Stimulated activated CD4-positive, alpha-beta T cell treated with anti-CD3 and anti-CD28 coated beads, Interleukin-15, amount 100 ng/mL, for 1 hour (primary cell): ENCODE measurements at places on chromosomes 3 and 15.

GRCh38 chr3:83496462-83496861 lies 1462.3 kb upstream of the CADM2 start:
- DNase-seq, result no peak

GRCh38 chr3:128734523-128735189 lies 8.7 kb downstream of the RAB7A start:
- DNase-seq, result no peak

DNA sequence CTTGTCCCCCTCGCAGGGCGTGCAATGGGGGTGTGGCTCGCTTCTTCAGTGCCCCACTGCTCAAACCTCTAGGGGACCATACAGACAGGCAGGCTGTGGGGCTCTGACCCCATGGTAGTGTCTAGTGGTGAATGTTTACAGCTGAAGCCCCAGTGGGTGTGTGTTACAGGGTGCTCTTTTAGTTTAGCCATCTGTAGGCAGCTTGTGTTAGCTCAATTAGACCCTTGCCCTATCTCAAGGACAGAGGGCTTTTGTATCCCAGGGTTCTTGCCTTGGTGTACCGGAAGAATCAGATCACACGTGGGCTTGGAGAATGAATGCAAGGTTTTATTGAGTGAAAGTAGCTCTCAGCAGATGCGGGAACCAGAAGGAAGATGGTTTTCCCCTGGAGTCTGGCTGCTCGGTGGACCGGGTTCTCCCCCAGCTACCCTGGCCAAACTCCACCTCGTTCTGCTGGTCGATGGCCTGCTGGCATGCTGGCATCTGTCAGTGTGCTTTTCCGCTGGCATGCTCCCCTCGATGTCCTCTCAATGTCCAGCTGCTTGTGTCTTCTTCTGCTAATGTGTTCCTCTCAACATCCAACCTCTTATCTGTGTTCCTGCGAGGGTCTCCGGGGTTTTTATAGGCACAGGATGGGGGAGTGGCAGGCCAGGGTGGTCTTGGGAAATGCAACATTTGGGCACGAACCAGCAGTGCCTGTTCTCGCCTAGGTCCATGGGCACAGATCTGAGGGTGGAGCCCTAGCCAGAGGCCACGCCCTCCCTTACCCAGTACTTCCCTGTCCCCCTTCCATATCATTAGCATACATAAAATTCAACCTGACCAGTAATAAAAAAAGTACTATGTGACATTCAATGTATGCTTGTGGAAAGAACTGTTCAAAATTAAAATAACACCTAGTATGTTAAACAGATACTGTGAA lies 6.6 kb downstream of the SPCS1 start:
- no peak for DNase-seq

- DNase-seq, result no peak
Observed at GRCh38 chr3:33377489-33377888, 62.7 kb downstream of the UBP1 start.

DNA sequence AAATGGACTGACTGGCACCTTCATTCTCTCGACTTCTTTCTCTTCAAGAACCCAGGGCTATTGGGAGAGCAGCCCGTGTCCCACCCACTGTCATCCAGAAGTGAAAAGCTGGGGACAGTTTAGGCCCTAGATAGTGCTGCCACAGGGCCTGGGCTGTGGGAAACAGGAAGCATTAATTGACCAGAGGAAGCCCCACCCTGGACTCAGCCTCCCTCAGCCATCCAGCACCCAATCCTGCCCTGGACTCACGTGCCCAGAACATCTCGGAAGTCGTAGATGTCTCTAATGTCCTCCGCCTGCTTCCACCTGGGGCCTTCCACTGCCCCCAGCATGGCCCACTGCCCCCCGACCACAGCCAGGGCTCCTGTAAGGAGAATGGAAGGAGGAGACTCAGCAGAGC lies 2.3 kb downstream of the CAMK1 start:
- no peak for DNase-seq

- DNase-seq, result no peak
Observed at GRCh38 chr3:133935843-133936769, 40.4 kb upstream of the RAB6B start.

GRCh38 chr3:189710620-189711402 lies 79.6 kb downstream of the TP63 start:
- no peak for DNase-seq

- DNase-seq, result no peak
Observed at GRCh38 chr3:17848102-17848501, 105.7 kb upstream of the TBC1D5 start.

- no peak for DNase-seq
Observed at GRCh38 chr15:59165726-59166125, 40.9 kb upstream of the LDHAL6B start.

- DNase-seq, result no peak
Observed at GRCh38 chr15:37715101-37715500, 219.3 kb upstream of the TMCO5A start.

- no peak for DNase-seq
Observed at GRCh38 chr15:39573287-39573686, 7.6 kb upstream of the THBS1 start.

GRCh38 chr3:180401226-180401625 lies 200.7 kb upstream of the TTC14 start:
- DNase-seq, result no peak

DNA sequence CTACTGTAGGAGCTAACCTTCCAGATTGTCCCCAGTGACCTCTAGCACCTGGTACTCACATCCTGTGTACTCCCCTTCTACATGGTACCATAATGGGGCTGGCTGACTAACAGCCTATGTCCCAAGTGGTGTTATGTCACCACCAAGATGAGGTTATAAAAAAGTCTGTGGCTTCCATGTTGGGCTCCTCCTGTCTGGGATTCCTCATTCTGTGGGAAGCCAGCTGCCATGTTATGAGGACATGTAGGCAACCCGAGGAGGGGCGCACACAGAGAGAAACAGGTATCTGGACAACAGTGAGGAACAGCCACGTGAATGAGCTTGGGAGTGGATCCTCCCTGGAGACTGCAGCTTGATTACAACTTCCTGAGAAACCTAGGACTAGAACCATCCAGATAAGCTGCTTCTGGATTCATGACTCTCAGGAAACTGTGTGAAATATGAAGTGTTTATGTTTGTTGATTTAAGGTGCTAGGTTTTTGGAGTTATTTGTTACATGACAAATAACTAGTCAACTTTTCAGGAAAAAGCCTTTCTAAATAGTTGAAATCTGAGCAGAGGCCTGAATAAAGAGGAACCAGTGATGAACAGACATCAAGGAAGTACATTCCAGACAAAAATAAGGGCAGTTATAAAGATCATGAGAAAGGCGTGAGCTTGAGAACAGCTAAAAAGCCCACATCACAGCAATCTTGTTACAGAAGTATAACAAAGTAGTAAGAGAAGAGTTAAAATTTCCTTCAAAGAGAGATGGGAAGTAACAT lies 21.7 kb downstream of the GOLIM4 start:
- no peak for DNase-seq

DNA sequence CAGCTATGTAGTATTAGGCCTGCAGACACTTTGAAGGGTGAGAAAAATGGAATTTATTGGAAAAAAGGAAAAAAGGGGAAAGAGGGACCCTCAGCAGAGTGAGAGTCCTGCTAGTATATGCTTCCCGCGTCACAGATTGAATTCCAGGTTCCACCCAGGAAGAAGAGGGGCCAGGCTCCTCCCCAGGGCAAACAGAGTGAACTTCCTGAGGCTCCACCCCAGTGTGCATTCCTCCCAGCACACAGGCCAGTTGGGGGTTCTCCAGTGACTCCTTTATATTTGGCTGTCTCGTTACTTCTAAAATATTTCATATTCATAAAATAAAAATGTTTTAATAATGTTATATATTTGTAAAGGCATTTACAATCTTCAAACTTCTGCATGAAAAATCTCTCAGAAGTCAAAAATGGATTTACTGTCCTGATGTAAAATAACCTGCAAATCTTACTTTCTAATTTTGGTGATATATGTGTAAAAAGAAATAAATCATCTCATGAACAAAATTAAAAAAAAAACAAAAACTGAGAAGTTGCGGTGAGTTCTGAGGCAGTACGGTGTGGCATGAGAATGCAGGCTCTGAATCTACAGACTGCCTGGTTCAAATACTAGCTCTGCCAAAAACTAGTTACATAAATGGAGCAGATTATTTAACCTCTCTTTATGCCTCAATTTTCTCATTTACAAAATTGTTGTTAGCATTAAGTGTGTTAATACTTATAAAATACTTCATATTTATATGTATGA lies 175.8 kb upstream of the P2RY1 start:
- no peak for DNase-seq

DNA sequence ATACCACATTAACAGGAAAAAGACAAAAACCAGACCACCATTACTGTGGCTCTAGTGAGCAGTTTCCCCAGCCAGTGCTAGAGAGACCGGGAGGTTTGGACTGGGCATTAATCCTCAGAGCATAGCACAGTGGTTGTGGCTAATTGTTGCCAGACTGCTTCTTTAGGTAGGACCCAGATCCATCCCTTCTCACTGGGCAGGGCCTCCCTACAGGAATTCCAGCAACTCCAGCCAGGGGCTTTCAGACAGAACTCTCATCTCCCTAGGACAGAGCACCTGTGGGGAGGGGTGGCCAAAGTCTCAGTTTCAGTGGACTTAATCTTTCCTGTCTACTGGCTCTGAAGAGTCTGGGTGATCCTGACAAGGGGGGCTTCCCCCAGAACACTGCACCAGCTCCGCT lies 759.6 kb downstream of the SQOR start:
- DNase-seq, result no peak

DNA sequence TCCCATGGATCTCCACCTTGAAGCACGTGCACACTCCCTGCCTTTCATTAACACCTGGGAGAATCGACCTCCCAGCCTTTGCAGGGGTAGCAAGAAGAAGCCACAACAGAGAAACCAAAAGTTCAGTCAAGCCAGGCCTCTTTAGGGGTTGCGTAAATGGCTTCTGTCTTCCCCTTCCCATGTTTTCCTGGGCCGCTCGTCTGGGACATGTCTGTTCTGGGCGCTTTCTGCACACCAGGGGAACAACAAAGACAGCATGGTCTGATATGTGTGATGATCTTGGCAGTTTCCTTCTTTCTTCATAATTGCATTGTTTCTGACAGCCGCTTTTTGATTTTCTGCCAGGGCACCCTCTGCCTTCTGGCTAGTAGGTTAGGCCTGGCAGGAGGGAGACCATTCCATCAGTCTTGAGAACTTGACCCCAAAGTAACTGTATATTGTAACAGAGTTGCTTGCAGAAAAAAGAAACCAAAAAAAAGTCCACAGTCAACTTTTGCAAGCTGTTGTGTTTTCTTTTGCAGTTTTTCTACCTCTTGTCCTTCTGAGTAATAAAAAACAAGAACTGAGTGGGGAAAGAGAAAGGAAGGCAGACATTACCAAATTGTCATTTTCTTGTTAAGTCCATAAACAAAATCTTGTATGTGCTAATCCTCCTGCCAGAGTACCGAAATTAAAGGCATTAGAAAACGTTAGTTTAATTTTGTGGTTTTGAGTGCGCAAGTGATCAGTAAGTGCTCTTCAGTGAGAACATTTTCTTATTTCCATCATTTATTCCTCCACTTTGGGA lies 56.0 kb upstream of the FURIN start:
- DNase-seq, result no peak

- no peak for DNase-seq
Observed at GRCh38 chr3:98954791-98955604, 53.5 kb upstream of the DCBLD2 start.

GRCh38 chr3:126349611-126350501 lies 7.4 kb downstream of the KLF15 start:
- DNase-seq, result peak; percentile 0

- no peak for DNase-seq
Observed at GRCh38 chr3:22506871-22507270, 696.3 kb upstream of the UBE2E2 start.

DNA sequence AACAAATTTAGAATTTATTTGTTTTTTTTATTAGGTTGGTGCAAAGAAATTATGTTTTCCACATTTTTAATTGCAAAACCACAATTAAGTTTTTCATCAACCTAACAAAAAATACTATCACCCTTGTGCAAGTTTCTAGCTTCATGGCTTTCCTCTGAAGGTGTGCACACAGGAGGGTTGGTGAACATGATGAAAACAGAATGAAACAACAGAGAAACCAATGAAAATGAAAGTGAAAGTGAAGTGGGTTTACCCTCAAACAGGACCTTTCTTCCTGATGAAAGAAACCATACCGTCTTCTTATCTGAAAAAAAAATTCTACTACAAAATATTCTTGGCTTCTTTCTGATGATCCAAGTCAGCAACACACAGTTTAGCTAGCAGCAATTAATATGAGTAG lies 71.9 kb upstream of the FEZF2 start:
- DNase-seq, result no peak

GRCh38 chr3:158808697-158809096 lies 6.8 kb downstream of the MFSD1 start:
- no peak for DNase-seq

- DNase-seq, result no peak
Observed at GRCh38 chr3:124812291-124813265, 74.6 kb downstream of the ITGB5 start.

DNA sequence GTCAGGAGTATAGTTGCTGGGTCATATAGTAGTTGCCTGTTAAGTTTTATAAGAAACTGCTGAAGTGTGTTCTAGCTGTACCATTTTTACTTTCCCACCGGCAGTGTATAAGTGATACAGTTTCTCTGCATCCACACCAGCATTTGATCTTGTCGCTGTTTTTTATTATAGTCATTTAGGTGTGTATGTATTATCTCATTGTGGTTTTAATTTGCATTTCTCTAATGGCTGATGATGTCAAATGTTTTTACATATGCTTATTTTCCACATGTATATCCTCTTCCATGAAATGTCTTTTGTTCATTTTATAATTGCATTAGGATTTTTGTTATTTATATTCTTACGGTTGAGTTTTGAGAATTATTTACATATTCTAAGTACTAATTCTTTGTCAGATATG lies 254.3 kb downstream of the CLSTN2 start:
- DNase-seq, result no peak

DNA sequence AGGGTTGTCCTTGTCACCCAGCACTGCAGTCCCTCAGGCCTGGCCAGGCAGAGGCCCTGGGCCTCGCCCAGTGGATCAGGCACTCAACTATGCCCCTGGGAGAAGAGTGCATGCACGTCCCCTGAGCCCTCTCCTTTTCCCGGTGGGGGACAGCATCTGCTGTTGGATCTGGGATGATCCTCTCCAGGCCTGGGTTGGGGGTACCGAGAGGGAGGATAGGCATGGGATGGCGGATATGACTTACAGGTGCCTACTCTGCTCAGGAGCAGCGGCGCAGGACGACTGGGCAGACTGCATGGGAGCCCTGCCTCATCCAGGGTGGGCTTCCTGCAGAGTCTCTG lies 9.0 kb upstream of the APBA2 start:
- DNase-seq, result no peak
